ENCODE measurements at places on chromosomes 6 and 20.

DNA sequence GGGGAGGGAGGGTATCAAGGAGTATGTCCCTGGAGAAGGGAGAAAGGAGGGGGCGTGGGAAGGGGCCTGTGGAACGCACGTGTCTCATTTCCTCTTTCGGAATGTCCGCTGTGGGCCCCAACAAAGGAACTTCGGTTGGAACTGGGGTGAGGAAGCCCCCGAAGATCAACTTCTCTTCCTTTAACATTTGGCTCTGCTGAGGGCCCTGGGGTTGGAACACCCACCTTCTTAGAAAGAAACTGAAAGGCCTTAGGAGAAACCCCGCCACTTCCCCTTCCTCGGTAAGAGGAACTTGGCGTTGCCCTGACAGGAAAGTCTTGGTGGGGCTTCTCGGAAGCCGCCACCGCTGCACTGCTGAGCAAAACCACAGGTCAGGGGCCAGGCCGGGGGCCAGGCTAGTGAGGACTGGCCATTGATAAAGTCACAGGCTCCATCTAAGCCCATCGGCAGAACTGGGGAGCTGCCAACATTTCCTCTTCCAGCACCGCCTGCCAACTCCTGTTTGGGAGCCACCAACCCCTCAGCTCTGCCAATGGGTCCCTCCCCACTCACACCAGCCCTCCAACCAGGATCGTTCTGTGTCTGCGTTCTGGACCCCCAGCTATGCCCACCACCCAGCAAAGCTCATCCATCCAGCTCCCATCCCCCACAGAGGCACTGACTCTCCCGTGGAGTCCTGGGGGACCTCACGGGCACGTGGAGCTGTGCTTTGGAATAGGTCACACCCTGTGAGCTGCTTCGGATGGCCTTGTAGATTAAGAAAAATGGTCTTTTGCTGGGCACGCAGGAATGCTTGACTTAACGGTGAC lies 44.8 kb downstream of the FGD2 start:
- peak; percentile 72 for DNase-seq

DNA sequence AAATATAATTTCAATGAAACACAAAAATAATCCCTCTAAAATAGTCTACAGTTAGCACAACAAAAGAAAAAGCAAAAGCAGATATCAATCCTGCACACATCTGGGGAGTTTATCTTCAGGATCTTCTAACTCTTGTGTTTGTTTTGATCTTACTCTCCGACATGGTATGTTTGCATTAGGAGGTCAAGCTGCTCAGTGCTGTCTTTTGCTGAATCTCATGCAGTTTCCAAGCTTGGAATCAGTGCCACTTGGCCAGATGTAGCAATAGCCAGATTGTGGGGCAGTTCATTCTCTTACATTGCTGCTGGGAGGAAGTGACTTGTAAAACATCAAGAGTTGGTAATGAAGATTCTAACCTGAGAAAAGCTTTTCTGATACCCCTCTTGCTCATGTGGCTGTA lies 29.5 kb downstream of the RIOK1 start:
- no peak for DNase-seq

GRCh38 chr6:116595247-116595646 lies 21.0 kb upstream of the RSPH4A start:
- no peak for DNase-seq

DNA sequence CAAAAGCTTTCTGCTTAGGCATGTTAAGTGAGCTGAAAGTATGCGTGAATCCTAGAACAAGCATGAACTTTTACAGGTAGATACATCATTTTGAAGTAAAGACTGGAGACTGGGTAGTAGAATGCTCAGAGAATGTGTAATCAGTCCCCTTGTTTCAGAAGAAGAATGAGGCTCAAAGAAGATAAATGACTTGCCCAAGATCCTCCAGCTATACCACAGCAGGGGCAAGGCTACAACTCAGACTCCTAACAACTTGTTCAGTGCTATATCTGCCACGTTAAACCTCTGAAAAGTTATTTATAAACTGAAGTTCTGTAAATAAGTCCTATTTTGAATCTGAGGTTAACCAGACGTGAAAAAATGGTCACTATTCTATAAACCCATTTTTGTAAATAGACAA lies 2.9 kb downstream of the RIPOR2 start:
- DNase-seq, result no peak

DNA sequence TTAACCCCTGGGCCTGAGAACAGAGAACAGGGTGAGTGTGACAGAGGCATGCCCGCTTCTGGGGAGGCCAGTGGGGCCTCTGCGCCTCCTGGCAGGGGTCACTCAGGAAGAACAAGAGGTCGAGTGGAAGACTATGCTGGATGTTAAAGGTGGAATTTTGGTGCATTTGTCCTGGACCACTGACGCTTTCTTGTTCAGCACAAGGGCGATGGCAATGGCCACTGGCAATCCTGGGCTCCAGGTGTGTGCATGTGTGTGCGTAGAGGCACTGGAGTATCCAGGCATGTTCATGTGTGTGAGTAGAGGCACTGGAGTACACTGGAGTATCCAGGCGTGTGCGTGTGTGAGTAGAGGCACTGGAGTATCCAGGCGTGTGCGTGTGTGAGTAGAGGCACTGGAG lies 23.5 kb upstream of the NPBWR2 start:
- no peak for DNase-seq

DNA sequence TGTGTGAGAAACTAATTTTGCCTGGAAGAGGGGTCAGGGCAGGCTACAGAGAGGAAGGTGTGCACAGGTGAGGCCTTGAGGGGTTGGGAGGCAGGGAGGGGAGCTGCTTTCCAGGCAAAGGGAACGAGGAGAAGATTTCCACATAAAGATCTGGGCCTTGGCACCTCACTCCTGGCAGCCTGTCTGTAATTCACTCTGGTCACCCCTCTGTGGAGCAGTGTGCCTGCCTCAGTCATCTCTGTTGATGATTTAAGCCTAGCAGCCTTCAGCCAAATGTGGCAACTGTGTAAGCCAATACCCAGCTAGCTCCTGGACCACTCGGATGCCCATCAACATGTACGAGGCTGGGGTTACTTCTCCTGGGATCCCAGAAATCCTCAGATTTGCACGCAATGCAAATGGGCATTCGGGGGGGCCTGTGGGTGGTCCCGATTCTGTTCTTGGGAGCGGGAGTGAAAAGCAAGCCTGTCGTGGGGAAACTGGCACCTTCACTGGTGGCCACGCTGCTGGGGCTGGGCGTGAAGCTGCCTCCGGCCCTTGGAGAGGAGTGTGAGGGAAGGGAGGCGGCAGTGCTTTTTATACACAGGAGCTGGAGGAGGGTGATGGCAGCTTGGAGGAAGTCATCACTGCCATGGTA lies 360.4 kb downstream of the ZFAND3 start:
- no peak for DNase-seq

- no peak for DNase-seq
Observed at GRCh38 chr6:51513891-51514747, 573.3 kb downstream of the PKHD1 start.

- DNase-seq, result no peak
Observed at GRCh38 chr6:134590449-134590848, 272.5 kb upstream of the SGK1 start.

GRCh38 chr6:16619777-16620176 lies 141.5 kb downstream of the ATXN1 start:
- no peak for DNase-seq

- no peak for DNase-seq
Observed at GRCh38 chr20:50092436-50092835, 20.5 kb downstream of the UBE2V1 start.

GRCh38 chr20:47689731-47690130 lies 95.5 kb downstream of the SULF2 start:
- DNase-seq, result no peak

GRCh38 chr6:100620085-100620840 lies 155.5 kb upstream of the SIM1 start:
- DNase-seq, result no peak

GRCh38 chr6:133610227-133610840 lies 278.6 kb upstream of the TCF21 start:
- DNase-seq, result no peak

DNA sequence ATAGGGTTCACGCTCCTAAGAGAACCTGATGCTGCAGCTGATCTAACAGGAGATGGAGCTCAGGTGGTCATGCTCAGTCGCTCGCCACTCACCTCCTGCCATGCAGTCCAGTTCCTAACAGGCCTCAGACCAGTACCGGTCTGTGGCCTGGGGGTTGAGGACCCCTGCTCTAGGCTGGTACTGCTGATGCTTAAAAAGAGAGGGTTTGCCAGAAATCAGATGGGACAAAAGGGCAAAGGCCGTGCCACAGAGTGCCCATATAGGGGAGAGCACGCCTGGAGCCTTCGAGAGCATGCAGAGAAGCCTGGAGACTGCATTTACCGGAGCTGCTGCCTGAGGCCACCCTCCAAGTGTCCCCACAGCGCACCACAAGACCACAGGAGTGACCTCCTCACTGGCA lies 75.5 kb downstream of the PTPN1 start:
- DNase-seq, result no peak

GRCh38 chr6:4809999-4810918 lies 34.1 kb downstream of the CDYL start:
- DNase-seq, result no peak

GRCh38 chr20:10521836-10522235 lies 86.7 kb downstream of the SLX4IP start:
- DNase-seq, result no peak

DNA sequence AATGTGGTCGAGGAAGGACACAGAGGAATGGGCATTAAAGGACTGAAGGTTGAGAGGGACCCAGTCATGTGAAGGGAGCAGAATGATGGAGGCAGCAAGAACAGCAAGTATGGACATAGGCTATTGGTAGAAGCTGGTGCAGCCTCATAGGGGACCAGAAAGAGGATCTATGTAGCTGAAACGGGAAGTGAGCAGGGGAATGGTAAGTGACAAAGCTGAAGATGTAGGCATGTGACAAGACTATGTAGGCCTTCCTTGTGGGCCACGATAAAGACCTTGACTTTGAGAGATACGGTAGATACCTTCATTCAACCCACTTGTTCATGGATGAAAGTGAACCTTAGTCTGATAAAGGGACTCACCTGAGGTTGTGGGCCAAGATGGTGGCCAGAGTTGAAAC lies 3.5 kb downstream of the CTNNBL1 start:
- DNase-seq, result no peak

DNA sequence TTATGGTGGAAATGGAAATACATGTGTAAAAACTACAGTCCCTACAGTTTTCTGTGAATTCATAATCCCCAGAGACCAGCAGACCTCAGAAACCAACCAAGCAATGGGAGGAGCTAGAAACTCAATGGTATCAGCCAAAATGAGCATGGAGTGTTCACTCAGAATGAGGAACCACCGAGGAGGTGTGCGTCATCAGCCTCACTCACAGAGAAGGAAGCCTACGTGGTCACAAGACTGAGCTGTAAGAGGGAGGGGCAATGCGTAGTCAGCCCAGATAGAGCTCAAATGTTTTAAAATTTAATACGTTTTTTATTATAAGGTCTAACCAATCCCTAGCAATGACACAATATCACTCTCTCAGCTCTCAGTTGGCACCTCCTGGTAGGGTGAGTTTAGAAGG lies 17.4 kb downstream of the MYLK4 start:
- DNase-seq, result peak; percentile 89

DNA sequence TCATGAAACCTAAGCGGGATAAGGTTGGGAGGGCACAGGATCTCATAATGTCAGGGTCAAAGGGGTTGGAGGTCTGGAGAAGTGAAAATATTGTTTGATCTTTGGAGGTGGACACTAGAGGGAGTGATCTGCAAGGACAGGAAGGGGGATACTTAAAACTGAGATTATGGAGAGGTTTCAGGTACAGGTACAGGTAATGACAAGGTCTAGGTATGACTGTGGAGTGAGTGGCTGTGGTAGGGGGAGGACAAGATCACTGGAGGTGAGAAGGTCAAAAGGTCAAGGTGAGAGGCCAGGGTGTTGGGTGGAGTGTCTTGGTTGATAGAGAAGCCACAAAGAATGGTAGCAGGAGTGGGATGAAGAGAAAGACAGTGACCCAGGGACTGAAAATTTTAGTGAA lies 16.8 kb upstream of the NOTCH4 start:
- DNase-seq, result no peak

DNA sequence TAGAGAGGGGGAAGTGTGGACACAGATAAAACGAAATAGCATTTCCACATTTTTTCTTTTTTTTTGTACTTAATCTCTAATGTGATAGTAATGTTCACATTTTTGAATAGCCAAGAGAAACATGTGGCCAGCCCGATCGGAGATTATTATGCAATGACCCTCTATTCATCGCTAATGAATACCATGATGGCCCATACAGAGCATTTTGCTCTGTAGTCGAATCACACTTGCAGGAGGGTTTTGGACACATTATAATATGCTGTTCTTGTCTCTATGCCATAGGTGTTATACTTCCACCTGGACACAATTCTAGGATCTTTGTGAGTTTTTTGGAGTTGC lies 60.1 kb downstream of the MTHFD1L start:
- DNase-seq, result no peak

DNA sequence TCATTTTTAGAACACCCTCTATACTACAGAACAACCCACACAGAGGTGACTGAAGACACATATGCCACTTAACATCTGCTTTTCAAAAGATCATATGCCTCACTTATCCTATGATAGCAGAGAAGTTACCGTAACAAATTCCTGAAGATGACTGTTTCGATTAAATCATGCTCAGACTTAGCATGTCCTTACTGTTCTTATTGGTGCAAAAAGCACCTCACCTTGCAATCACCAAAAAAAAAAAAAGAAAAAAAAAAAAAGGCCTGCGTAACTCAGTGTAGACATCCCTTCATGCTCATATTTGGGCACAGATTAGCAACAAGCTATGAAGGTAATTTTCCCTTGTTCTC lies 17.7 kb upstream of the DST start:
- DNase-seq, result no peak

DNA sequence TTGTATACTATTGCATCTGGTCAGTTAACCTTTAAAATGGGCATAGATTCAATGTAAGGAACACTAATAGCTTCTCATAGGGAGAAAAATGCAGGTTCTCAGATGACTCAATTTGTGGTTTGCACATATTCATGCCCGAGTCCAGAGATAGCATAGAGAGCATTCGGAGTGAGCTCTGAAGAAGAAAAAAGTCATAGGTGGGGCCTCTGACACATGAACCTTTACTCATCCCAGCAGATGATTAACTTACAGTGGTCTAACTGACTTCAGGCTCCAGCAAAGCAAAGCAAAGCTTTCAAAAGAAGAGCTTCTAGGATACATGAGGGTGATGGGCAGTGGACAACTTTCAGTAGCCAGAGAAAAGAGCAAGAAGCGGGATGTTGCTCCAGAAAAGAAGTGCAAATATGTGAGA lies 55.3 kb upstream of the BTN3A2 start:
- DNase-seq, result no peak

DNA sequence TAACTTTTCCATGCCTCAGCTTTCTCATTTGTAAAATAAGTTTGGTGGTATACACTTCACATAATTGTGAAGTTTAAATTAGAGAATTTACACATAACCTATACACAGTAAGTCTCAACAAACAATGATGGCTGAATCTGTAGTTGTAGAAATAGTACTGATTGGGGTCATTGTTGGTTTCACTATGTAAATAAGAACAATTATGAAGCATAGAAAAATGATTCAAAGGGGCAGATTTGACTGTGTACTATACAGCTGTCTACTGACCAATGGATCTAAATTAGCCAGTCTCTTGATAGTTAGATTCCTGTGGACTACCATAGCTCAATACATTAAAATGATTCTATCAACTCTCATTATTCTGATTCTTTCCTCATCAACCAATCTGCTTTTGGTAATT lies 181.1 kb upstream of the STXBP5 start:
- no peak for DNase-seq
